ENCODE measurements at places on chromosomes 6 and 20.

DNA sequence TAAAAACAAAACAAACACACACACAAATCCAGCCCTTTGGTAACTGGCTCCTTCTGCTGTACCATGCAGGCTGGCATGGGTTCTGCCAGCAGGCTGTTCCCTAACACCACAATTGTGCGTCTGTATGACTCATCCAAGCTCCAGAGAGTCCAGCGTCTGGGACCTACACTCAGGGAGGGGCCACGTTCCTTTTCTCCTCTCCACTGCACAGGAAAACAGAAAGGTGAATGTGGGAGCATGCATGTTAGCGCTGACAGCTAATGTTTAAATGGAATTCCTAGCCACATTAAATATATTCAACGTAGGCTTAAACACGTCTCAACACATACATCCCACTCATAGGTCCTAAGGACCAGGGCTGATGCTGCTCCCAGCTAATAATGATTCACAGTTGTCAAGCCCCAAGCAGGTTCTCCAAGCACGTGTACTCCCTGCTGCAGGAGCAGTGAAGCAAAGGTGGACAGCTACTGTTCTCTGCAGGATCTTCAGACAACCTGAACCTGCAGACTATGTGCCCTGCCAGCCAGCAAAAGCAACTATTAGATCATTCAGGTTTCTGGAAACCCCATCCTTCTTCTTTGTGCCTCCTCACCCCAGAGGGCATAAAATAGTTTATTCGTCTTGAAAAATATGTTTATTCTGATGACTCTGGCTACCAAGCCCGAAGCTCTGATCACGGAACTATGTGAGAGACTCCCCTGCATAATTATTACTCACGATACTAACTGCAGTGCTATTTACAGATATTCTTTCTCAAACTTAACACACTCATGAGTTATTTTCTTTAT is 20.9 kb downstream of the MAP1LC3A start:
- DNase-seq: peak; percentile 28

- DNase-seq: no peak
Measured at GRCh38 chr6:168469521-168469920, 28.5 kb downstream of the SMOC2 start.

DNA sequence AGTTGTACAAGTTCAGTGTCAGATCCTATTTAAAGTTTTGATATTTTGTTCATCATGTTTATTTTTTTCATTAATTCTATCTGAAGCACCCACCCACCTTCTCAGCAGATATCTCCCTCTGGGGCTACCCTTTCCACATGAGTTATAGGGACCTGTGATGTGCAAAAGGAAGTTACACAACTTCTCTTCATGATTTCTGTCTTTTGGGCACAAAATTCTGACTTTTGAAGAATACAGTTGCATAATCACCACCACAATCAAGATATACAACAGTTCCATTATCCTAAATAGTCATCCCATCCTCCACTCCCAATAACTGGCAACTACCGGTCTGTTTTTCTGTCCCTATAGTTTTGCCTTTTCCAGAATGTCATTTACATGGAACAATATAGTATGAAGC is 13.8 kb upstream of the FUCA2 start:
- no peak for DNase-seq

- peak; percentile 55 for DNase-seq
Measured at GRCh38 chr20:48824830-48825565, 2.8 kb downstream of the PREX1 start.

- DNase-seq: peak; percentile 54
Measured at GRCh38 chr20:44247131-44247571, at the start of gene GDAP1L1. Gene GDAP1L1 (plus strand): TSS chr20:44247308. CDS start chr20:44247335, 27 bp downstream.

GRCh38 chr6:16837217-16837972 is 76.1 kb upstream of the ATXN1 start:
- DNase-seq: no peak

GRCh38 chr20:44336086-44336485 is 757 bp upstream of the R3HDML start:
- DNase-seq: peak; percentile 8

DNA sequence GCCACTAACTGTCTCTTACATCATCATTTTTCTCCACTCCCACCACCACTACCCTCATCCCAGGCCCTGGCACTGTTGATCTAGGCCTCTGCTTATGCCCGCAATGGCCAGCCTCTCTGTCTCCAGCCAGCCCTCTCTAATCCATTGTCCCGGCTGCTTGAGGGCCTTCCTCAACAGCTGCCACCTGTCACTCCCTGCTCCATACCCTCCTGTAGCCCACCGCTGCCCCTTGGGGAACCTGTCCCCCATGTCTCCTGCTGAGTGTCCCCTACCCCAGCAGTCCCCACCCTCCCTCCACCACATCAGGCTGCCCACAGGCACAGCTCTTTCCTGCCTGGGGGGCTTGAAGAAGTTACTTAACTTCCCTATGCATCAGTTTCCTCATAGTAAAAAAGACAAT is 13.4 kb downstream of the TEAD3 start:
- no peak for DNase-seq

DNA sequence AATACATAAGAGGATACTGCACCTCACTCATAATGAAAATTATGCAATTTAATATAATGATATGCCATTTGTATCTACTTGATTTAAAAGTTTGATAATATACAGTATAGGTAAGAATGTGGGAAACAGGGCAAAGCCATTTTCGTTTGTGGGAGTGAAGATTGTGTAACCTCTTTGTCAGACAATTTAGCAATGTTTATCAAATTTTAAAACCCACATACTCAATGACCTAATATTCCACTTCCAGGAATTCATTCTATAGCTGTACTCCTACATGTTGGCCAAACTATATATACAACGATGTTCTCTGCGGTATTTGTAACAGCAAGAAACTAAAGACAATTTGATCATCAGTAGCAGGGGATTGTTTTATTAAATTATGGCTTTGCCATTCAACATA is 17.8 kb upstream of the FKBP5 start:
- DNase-seq: no peak

GRCh38 chr6:135257631-135258405 is 76.7 kb downstream of the MYB start:
- no peak for DNase-seq

Data from NCI-H2171 treated with DMSO at 0.1 percent for 48 hours (cell line).